ENCODE measurements at places on chromosomes 12 and 14.

- peak; percentile 17 for DNase-seq
Measured at GRCh38 chr12:91381309-91381804, 198.7 kb upstream of the DCN start.

- no peak for DNase-seq
Measured at GRCh38 chr12:72246370-72246769, 25.8 kb upstream of the TRHDE start.

DNA sequence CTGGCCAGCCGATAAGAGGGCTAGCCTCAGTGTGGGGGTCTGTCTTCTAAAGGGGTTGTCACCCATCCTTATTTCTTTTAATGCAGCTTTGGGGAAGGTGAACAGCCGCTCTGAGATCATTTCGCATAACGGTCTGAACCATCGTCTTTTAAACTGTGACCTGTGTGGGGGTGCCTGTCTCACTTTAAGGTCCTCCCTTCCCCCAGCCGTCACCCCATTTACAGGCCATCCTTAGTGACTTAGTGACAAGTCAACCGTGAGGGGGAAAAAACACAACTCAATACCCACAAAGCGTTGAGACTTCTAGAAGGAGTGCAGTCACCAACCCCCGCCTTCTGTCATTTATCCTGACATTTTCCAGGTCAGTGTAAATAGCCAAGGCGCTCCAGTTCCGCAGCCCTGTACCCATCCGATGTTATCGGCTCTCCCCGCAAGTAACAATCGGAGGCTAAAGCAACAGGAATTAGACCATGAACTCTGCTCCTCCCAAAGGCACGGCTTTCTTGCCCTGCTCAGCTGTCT is 505 bp upstream of the DENND5B start:
- DNase-seq: no peak

- DNase-seq: no peak
Measured at GRCh38 chr12:19088606-19089005, 40.9 kb upstream of the PLEKHA5 start.

DNA sequence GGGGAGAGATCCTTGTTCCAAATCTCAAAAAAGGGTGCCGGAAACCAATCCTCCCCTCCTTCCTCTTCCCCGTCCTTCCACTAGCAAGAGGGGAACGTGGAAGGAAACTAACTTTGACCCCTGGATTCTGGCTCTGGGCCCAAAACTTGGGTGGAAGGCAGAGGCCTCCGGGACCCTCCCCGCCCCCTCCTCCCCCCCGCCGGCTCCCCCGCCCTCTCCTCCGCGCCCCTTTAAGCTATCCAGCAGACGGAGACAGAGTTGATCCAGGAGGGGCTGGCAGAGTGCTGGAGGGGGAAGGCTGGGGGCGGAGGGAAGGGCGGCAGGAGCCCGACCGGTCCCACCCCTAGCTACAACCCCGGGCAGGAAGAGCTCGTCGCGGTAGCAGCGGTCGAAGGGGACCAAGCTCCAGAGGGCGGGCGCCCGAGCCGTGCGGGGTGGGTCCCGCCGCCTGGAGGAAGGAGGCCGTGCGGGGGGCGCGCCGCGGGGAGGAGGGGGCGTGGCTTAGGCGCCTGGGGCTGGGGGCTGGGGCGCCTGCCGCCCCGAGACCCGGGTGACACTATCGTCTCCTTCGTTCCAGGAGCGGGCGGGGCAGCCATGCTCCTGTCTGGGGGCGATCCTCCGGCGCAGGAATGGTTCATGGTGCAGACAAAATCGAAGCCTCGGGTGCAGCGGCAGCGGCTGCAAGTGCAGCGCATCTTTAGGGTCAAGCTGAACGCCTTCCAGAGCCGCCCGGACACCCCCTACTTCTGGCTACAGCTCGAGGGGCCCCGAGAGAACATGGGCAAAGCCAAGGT is at the start of gene NYNRIN:
TSS of gene NYNRIN (plus strand) at position 351 of the 794 bp plus-strand sequence. CDS start at position 595, 244 bp downstream.
- DNase-seq: no peak
